Heart left ventricle (tissue), 16 donors: ENCODE measurements at places on chromosomes 3 and 15. TPM values are rescaled to one million over a fixed set of nuclear protein-coding genes. Genes with fewer than 3 reads are reported as not detected.

DNA sequence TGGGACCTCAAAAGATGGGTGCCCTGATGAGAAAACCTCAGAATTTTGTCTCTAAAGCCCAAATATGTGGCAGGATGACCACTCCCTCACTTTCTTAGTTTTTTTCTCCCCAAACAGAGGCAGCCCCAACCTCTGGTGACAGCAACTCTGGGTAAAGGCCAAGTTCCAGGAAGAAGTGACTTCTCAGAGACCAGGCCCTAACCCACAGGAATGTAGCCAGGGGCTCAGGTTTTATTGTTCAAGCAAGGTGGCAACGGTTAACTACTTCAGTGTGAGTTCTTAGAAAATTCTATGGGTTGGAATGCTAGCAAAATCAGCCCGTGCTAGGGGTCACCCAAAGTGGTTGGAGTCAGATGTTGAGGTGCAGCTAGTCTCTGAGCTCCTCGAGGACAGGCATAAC, 5.1 kb upstream of the DNAJA4 start:
- no peak overlapping the region for H3K27ac ChIP-seq
- H3K4me1 ChIP-seq, result no peaks in the 10 kb centered on the region
- no peak for DNase-seq
- no peak overlapping the region for H3K4me3 ChIP-seq

GRCh38 chr3:143060906-143061305, 58.7 kb upstream of the CHST2 start:
- H3K36me3 ChIP-seq, result peaks cover 3% of the 10 kb centered on the region
- no peak overlapping the region for H3K4me3 ChIP-seq
- H3K4me1 ChIP-seq, result no peaks in the 10 kb centered on the region
- H3K27ac ChIP-seq, result peak overlapping the region; percentile 38

DNA sequence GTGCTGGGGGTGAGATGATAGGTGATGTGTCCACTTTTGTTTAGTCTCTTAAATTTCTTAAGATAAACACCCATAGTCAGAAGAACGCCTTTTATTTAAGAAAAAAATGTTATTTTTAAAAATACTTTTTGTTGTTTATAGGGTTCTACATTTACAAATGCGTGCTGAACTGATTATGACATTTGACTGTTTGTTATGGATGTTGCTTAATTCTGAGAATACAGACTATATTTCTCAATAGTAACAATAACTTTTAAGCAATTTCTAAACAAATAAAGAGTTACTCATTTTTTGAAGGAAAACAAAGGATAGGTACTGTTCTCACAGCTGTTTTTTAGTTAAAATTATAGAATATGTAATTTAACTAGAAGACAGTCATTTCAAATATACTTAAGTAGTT, 249.9 kb upstream of the GBE1 start:
- no peak overlapping the region for H3K27ac ChIP-seq
- no peak for DNase-seq
- H3K27me3 ChIP-seq, result no peaks in the 10 kb centered on the region
- H3K4me3 ChIP-seq, result no peak overlapping the region
- H3K4me1 ChIP-seq, result no peaks in the 10 kb centered on the region

FANCD2OS gene
- total RNA-seq, result not detected

- peak overlapping the region; percentile 73 for H3K27ac ChIP-seq
- H3K4me1 ChIP-seq, result no peaks in the 10 kb centered on the region
- DNase-seq, result peak; percentile 65
- H3K36me3 ChIP-seq, result no peaks in the 10 kb centered on the region
Observed at GRCh38 chr3:185175370-185175987, 22.6 kb upstream of the C3orf70 start.

HHLA2 gene
- total RNA-seq, result not detected

KNG1 gene
- total RNA-seq, result 0.17 TPM
